ENCODE measurements at places on chromosomes 1 and 21. TPM values are rescaled to one million over a fixed set of nuclear protein-coding genes. Genes with fewer than 3 reads are reported as not detected.

CD1E gene
- not detected for total RNA-seq

DNA sequence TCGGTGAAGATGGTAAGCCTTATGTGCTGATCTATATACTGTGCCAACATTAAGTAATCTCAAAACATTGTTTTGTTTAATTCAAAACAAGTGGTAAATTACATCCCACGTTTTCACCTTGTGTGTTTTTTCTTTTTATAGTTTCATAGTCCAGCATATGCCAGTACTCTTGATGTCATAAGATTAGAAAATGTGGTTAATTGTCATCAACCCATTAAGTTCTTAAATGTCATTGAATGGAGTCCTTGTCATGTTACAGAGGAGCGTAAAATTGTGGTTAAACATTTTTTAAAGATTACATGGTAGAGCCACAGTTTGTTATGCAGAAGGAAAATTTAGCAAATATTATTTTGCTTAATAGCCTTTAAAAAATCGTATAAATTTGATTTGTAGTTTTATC, 93.1 kb downstream of the FNBP1L start:
- no peak for DNase-seq

DNA sequence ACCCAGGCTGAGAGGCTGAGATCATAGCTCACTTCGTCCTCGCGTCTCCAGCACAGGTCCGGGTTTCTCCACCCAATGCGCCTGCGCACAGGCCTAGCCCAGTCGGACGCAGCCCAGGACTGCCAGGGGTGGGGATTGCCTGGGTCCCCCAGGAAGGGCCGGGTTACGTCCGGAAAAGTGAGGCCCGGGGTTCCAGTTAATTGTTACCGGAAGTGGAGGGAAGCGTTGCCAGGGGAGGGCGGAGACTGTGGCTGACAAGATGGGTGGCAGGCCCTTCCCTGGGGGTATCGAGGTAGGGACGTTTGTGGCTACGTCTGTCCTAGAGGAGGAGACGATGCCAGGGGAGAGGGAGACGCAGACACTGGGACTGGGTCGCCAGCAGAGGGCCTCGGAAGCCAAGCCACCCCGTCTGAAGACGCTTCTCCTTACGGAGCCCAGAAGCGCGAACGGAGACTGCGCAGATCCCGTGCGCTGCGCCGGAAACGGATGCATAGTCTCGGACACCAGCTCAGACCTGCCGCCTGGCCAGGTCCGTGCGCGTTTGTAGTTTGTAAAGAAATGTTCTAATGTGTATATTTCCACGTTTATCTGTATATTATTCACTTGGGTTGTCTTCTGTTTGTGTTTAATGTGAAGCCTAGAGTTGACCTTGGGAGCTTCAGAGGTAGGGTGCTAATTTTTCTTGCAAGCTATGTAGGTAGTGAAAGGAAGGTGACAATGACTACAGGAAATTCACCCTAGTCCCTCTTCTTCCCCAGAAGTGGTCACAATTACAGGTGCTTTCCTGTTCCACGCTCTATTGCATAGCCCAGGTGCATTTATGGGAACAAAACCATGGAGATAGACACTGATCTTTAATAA, 7.3 kb downstream of the RSRP1 start:
- peak; percentile 83 for DNase-seq

DNA sequence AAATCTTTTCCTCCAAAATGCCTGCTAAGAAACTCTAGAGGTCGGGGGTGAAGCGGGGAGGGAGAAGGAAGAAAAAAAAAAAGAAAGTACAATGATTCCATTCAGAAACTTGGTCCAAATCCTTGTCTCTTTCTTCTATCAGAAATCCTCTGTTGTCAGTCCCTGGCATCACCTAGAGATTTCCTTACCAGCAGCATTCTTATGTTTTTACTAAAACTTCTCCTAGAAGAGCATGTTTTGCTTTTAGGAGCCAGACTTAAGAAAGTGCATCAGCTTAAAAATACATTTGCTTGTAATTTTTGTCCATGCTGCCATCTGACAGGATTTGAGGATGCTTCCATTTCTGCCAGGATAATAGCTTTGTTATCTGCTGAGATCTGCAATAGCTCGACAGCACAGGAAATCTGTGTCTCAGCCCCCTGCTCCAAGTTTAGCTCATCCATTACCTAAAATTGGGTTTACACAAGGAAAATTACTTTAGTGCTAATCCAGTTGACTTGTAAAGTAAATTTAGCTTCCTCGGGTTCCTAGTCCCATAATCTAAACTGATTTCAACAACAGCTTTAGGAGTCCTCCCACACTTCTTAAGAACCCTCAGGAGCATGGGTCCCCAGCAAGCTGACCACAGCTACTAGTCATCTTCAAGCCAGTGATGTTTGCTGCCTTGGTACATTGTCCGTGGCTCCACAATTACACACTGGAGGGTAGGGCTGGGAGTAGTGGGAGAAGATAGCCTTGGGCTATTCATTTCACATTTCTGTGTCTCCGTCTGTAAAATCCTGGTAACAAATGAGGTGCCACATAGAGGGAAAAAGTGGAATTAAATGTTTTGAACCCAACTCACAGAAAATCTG, 92.3 kb upstream of the UBE2U start:
- DNase-seq, result no peak

FMO1 gene
- not detected for total RNA-seq

NUP210L gene
- total RNA-seq, result 0.09 TPM

GRCh38 chr1:15940110-15941043, 35.5 kb downstream of the ZBTB17 start:
- DNase-seq, result no peak

DNA sequence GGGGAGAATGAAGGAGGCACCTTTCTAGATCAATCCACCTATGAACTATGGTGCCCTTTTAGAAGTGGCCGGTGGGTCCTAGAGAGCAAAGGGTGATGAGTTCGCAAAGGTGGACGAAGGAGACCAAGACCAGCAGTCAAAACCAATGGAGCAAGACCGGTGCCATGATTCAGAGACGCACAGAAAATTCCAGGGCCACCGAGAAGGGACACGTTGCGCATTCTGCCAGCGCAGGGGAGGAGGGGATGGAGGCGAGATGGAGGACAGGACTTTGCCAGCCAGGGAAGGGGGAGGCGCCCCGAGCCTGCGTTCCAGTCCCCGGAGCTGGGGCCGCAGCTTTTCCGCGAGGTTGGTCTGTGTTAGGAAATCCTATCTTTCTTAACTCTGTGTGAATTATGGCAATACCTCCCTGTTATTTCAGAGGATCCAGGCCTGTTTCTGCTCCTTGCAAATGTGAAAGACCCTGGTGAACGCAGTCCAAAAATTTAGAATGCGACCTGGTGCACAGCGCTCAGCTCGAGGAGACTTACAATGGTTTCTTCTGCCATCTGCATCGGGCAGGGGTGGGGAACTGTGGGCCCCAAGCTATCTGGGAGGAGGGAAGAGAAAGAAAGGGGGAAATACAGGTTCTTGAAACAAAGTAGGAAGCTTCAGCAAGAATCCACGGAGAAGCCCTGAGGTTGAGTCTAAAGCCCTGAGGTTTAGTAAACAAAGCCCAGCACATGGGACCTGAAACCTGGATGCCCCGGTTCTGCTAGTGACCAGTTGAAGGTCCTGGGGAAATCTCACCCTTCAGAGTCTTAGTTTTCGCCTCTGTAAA, 129.4 kb downstream of the MRPS6 start:
- DNase-seq, result no peak

- DNase-seq, result no peak
Measured at GRCh38 chr21:44043613-44044012, 31.5 kb downstream of the TRAPPC10 start.

LAX1 gene
- 32.2 TPM for total RNA-seq

DNA sequence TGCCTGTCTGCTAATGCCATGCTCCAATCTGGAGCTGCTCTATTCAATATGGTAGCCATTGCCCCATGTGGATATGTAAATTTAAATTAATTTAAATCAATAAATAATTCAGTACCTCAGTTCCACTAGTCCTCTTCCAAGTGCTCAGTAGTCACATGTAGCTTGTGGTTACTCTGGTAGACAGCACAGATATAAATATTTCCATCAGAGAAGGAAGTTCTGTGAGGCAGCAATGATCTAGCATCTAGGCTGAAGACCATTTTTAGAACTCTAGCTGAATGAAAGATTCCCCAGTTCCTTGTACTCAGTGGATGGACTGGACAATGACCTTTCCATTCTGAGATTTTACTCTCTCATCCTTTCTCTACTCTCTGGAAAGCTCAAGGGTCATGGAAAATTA, 25.8 kb upstream of the CAPZB start:
- no peak for DNase-seq

HMGCS2 gene
- not detected for total RNA-seq

- peak; percentile 72 for DNase-seq
Measured at GRCh38 chr1:1614204-1614953, 921 bp upstream of the MIB2 start.

DNA sequence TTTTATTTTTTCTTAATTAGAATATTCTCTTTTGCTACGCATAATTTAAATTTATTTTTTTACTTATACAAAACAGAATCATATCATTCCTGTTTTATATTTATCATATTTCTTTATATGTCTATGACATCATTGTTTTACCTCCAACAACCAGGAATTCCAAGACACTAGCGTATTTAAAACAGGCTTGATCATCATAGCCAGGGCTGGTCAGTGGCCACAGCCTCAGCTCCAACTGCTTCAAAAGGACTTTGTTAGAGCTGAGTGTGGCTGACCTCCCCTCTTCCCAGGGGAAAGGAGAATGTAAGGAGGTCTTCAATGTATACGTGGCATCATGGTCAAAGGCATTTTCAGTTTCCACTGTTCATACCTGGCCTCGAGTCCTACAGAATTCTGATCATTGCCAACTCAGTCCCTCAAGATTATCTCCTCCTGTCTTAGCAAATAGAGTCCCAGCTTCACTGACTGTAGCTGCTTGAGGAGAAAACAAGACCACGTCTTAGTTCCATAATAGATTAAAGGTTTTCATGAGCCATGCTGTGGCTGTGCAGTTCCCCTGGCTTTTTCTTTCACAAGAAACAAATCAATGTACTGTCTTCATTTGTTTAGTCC, 444.0 kb downstream of the PTPRC start:
- no peak for DNase-seq

GRCh38 chr21:34080710-34081109, 7.3 kb downstream of the MRPS6 start:
- DNase-seq, result no peak

CLCA1 gene
- not detected for total RNA-seq

GRCh38 chr1:21661886-21662285, 7.3 kb downstream of the RAP1GAP start:
- DNase-seq, result no peak

- DNase-seq, result no peak
Measured at GRCh38 chr1:36560177-36560576, 77.5 kb upstream of the CSF3R start.

DNA sequence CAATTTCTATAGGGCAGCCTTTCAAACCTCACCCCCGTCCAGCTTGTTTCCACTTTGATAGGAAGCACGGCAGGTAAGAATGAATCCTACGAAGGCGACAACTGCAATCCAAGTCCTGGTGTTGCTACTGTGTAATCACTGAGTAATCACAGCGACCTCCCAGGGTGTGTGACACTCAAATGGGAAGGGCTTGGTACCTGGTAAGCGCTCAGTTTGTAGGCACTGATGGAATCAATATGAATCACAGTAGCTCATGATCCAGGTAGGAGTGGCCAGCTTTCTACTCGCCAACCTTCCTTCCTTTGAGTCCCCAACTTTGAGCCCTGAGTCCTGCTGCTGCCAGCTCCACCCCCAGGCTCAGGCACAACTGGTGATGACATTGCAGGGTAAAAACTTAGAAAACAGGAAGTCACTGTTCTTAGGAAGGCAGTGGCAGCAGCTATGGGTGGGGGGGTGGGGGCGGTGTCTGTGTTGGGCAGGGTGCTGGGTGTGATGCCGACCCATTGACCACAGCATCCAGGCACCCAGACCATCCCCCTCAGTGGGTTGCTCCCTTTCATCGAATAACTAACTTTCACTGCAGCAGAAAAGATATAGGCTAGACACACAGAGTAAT, 70.7 kb downstream of the CD247 start:
- peak; percentile 74 for DNase-seq

DNA sequence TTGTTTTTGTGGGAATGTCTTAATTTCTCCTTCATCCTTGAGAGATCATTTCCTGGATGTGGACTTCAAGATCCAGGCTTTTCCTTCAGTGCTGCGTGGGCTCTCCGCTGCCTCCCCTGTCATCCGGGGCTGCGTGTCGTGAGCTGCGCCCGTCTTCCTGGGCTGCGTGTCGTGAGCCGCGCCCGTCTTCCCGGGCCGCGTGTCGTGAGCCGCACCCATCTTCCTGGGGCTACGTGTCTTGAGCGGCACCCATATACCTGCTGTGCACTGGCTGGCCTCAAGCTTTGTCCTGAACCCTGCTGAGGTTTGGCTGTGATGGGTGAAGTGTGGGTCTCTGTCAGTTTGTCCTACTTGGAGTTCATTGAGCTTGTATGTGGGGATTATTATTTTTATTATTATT, 55.1 kb downstream of the PCNT start:
- no peak for DNase-seq

PLEKHN1 gene
- 2.7 TPM for total RNA-seq

ERICH3 gene
- total RNA-seq, result not detected
